ENCODE measurements at places on chromosomes 7 and 10. TPM values are rescaled to one million over a fixed set of nuclear protein-coding genes. Genes with fewer than 3 reads are reported as not detected.

DNA sequence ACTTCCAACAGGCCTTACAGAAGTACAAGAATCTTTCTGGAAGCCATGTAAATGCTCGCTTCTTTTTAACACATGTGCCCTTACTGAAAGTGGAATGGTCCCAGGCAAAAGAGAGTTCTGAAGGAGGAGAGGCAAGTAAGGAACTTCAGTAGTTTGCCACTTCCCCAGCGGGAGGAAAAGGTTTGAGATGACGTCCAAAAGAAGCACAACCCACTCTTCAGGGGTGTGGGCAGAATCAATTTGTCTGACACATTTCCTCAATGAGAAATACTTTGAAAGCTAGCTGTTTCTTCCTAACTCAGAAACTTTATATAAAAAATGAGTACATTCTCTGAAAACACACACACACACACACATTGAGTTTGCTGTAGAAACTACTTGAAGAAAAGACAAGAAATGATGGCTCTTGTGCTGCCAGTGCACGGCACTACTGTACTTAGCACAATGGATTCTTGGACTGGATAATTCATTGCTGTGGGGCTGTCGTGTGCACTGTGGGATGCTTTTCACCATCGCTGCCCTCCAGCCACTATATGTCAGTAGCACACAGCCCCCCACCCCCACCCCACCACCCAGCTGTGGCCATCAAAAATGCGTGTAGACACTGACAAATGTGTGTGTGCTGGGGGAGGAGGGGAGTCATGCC lies 183.0 kb downstream of the SRPK2 start:
- DNase-seq: no peak

DNA sequence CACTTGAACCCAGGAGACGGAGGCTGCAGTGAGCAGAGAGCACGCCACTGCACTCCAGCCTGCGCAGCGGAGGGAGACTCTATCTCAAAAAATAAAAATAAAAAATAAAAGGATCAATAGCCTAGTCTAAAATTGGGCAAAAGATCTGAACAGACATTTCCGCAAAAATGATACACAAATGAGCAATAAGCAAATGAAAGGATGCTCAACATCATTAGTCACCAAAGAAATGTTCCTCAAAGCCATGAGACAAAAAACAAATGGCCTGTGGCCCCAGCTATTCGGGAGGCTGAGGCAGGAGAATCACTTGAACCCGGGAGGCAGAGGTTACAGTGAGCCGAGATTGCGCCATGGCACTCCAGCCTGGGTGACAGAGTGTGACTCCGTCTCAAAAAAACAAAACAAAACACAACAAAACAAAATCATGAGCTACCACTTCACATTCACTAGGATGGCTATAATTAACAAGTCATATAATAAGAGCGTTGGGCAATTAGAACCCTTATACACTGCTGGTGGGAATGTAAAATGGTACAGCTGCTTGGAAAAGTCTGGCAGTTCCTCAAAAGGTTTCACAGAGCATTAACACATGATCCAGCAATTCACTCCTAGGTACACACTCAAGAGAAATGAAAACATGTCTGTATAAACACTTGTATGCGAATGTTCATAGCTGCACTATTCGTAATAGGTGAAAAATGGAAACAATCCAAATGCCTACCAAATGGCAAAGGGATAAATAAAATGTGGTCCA lies 3.1 kb downstream of the DAGLB start:
- DNase-seq: no peak

DNA sequence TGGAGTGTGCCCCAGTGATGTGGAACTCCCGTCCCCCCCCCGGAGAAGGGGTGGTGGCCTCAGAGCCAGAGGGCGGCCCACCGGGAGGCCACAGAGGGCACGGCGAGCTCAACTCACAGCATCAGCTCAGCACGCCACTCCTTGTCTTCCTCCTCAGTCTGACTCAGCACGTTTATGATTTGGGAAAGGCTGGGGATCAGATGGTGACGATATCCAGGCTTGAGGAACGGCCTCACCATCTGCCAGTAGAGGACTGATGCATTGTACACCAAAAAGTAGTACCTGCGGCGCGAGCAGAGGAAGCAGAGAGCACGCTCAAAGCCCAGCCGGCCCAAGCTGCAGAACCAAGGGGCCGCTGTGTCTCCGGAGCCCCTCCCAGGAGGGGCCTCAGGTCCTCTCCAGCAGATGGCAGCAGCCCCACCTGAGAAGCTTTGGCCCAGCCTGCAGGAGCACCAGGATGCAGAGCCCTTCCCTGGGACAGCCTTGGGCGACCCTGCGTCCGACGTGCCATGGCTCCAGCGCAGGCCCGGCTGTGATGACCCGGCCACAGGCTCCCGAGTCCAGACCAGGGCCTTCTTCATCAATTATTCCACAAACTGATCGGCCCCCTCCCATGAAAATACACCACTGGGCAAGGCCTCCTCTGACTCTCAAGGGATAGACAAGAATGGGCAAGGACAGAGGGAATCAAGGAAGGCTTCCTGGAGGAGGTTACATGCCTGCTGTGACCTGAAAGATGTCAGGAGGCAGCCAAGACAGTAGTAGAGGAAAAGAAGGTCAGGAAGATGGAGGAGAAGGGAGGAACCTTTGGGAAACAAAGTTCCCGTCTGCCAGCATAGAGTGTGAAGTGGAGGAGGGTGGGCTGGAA lies 3.7 kb downstream of the CFAP46 start:
- DNase-seq: peak; percentile 7

- DNase-seq: peak; percentile 38
Measured at GRCh38 chr10:95400787-95401186, 110.0 kb upstream of the PDLIM1 start.

DNA sequence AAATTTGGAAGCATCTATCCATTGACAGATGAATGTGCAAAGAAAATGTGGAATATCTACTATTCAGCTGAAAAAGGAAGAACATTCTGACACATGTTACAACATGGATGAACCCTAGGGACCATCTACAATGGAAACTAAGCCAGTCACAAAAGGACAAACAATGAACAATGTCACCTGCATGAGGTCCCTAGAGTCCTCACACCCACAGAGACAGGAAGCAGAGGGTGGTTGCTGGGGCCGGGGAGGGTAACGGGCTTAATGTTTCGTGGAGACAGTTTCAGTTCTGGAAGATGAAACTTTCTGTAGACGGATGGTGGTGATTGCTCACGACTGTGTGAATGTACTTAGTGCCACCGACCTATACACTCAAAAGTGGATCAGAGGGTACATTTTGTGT lies 282.9 kb downstream of the ADARB2 start:
- DNase-seq: no peak

DNA sequence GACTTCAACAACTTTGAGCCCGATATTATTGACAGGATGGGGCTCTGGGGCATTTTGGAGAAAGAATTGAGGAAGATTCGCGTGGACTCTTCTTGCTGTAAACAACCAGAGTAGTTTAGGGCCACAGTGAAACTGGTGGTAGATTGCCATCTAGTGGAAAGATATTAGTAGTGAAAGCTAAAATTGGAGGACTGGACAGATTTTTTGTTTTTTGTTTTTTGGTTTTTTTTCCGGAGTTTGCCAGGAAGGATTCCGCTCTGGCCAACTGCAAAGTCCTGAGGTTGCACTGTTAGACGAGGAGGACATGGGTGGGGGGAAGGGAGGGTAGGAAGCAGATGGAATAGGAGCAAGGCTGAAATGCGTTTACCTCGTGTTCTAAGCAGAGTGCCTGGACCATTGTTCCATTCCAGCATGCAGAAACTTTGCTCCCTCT lies 11.7 kb downstream of the NOBOX start:
- DNase-seq: peak; percentile 45

- DNase-seq: no peak
Measured at GRCh38 chr7:137601642-137602041, 245.1 kb downstream of the DGKI start.

- peak; percentile 93 for DNase-seq
Measured at GRCh38 chr7:112162142-112162766, 43.9 kb downstream of the DOCK4 start.

- peak; percentile 37 for DNase-seq
Measured at GRCh38 chr7:122305475-122306319, 1.1 kb upstream of the FEZF1 start.

- no peak for DNase-seq
Measured at GRCh38 chr10:31261511-31262311, 57.3 kb upstream of the ZEB1 start.

- DNase-seq: no peak
Measured at GRCh38 chr10:61751599-61751998, 88.9 kb downstream of the CABCOCO1 start.

GRCh38 chr10:44618910-44619309 lies 234.0 kb upstream of the CXCL12 start:
- no peak for DNase-seq

- no peak for DNase-seq
Measured at GRCh38 chr7:7701527-7701926, 16.9 kb downstream of the RPA3 start.

DNA sequence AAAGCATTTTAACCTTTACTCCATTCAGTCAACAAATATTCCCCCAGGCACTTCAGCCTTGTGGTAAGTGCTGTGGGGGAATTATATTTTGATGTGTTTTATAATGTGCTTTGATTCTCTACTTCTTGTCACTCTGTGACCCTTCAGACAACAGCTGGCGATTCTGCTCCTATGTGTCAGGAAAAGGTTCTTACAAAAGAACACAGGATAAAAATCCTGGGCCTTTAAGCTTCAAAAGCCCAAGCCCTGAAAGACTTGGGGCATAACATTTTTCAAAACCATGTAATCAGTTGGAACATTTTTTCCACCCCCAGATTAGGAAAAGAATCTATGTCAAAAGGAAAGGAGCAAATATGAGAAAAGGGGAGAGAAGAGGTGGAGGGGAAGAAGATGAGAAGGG lies 37.8 kb upstream of the LRRC17 start:
- DNase-seq: no peak

GRCh38 chr7:93165447-93165846 lies 17.3 kb upstream of the SAMD9L start:
- DNase-seq: peak; percentile 25

PCLO gene
- 2.0 TPM for total RNA-seq

OR2A42 gene
- total RNA-seq: not detected

ZNF503 gene
- total RNA-seq: 11.6 TPM
